ENCODE measurements at places on chromosomes 1 and 21.

DNA sequence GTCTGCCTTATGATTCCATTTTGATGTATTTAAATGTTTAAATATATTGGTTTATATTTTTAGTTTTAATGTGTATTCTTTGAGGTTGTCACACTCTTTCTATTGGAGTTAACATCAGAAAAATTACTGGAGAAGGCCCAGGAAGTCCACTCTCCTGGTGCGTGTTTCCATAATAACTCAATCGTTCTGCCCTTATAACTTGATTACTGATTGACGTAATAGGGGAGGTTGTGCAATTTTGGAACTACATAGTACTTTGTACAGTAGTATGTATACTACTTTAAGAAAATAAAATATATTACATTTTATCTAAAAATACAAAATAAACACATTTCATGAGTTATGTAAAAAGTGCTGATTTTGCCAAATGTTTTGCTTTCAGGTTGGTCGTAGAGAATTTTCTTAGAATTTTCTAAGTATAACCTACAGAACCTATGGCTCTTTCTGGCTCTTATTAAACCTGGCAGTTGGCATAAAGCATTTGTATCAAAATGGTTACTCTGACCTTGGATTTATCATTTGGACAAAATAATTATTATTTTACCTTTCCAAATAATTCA is 5.7 kb downstream of the PLA2G4A start:
- no peak for DNase-seq

- no peak for DNase-seq
These were observed 236.6 kb downstream of the HHAT start for GRCh38 chr1:210565306-210565705.

DNA sequence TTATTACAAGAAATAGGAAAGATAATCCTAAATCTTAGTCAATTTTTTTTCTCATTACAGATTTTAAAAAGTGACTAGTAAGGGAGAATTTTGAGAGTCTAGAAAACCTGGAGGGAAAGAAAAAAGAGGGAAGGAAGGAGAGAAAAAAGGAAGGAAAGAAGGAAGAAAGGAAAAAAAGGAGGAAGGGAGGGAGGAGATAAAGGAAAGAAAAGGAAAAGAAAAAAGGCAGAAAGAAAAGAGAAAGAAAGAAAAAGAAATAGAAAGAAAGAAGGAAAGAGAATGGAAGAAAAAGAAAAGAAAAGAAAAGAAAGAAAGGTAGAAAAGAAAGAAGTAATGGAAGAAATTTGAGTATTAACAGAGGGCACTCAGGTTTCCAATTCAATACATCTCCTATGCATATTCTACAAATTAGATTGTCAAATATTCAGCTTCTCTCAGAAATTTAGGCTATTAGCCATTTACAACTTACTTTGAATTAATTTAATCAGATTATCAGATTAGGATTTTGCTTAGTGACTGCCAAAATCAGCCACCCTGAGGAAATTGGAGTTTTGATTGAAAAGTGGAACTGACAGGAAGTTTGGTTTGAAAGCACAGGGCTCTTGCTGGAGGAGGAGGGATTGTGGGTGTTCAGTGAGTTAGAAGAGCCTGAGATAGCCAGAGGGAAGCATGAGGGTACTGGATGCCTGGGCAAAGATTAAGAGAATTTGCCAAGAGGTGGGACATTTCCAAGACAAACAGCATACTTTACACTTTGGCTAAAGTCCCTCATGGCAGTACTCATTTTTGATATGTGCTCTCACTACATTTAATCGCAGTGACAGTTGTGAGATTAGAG is 677.8 kb downstream of the USP25 start:
- DNase-seq: no peak

- DNase-seq: no peak
These were observed 50.6 kb downstream of the UCK2 start for GRCh38 chr1:165877940-165878556.

DNA sequence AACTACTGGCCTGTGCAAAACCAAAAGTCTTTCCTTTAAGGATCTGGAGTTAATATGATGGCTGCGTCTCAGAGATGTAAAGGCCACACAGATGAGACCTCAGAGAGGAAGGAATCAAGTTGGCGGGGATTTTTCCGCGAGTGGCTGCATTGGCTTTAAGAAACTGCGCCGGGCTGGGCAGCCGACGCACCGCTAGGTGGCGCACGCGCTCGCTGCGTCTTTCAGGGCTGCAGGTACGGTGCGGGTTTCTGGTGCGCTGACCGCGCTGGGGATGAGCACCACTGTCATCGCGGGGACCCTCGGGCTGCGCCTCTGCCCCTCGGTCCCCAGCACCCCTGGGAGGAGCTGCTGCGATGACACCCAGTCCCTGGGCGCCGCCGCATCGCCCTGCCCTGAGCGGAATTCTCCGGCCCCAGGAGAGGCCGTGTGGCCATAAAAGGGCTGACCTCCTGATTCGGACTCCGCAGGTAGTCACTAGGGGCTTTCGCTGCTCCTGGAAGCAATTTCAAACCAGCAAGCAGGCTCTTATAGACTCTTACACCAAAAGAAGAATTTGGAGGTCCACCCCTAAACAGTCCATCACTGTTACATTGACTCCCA is 241.0 kb downstream of the KCNJ6 start:
- peak; percentile 43 for DNase-seq

DNA sequence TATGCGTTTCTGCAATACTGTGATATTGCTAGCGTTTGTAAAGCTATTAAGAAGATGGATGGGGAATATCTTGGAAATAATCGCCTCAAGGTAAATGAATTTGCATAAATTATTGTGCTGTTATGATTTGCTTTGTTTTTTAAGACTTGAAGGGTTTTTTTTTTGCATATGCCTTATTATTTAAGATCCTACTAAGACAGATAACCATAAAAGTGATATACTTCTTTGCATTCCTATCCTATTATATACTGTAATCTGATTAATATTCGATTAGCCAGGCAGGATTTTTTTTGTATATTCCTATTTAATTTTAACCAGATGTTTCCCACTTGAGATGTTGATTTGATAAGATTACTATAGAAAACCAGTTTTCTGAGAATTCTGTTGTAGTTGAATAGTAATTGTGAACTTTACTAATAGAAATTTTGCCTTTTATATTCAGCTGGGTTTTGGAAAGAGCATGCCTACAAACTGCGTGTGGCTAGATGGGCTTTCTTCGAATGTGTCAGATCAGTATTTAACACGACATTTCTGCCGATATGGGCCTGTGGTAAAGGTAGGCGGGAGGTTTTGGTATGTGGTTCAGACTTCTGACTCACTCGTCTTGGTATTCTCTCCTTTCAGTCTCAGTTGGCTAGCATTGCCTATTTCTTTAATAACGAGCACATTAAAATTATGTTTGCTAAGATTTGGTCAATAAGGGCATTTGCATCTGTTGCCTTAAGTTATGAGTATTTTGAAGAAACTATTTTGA is 56.8 kb downstream of the ZBTB17 start:
- DNase-seq: peak; percentile 82

- DNase-seq: no peak
These were observed 115.6 kb downstream of the XCL2 start for GRCh38 chr1:168428063-168428731.

GRCh38 chr1:206963740-206964139 is 6.5 kb downstream of the FCAMR start:
- no peak for DNase-seq

GRCh38 chr1:240784776-240785175 is 172.8 kb upstream of the GREM2 start:
- DNase-seq: no peak

DNA sequence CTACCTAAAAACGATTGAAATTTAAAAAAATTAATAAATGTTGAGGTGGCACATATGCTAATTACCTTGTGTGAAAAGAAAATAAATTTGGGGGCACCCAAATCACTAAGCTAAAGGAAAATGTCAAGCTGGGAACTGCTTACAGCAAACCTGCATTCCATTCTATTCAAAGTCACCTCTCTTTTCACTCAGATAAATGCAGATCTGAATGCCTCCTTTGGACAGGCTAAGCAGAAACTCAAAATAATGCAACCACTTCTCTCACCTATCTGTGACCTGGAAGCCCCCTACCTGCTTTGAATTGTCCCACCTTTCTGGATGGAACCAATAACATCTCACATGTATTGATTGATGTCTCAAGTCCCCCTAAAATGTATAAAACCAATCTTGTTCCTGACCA is 628.7 kb downstream of the AMY1C start:
- DNase-seq: no peak

GRCh38 chr1:87783315-87783714 is 454.6 kb downstream of the LMO4 start:
- no peak for DNase-seq

DNA sequence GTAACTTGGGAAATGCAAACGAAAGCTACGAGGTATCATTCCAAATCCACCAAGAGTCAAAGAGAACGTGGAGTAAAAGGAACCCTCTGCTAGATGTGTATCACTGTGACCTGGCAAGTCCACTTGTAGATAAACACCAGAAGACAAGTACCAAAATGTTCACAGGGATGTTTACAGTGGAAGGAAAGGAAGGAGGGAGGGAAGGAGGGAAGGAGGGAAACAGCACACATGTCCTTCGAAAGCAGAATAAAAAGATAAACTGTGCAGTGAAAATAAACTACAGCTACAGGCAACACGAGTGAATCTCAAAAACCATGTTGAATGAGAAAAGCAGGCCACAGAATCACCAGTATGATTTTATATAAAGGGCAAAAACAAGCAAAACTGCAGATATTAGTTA is 59.9 kb downstream of the TP53BP2 start:
- DNase-seq: no peak

GRCh38 chr1:66069976-66070876 is 277.5 kb downstream of the PDE4B start:
- DNase-seq: no peak

- no peak for DNase-seq
These were observed 376.8 kb downstream of the SEC16B start for GRCh38 chr1:177593105-177593504.

Measured in astrocyte of the spinal cord (primary cell).